GOT3 (cell line): ENCODE measurements at places on chromosomes 3 and 15.

DNA sequence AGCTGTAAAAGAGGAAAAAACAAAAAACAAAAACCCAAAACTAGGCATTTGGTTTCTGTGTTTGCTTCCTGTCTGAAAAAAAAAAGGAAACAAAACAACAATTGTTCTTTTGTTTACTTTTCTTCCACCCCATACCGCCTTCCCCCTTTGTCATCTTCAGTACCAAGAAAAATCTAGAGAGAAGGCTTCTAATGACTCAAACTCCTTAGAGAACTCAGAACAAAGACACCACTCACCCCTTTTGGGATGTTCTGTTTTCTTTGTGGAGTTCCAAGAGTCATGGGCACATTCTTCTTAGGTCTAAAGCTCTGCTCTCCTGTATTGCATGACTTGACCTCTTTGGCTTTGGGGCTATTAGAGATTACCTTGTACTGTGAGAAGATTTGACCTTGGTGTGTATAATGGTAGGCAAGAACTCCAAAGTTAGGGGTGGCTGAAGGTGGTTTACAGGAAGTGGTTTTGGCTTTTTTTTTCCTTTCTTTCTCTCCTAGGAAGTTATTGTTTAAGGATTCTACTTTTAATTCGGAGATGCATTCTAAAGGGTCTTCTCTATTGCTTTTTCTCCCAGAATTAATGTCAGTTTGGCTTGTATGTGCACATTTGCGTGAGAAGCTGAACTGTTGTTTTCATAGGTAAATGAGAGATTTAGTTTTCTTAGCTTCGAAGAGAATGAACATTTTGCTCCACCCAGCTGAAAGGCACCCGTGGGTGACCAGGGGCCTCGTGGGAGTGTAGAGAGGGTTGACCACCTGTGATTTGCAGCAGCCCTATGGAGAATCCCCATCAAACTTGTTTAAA, 39.5 kb upstream of the ZBTB20 start:
- DNase-seq = no peak

DNA sequence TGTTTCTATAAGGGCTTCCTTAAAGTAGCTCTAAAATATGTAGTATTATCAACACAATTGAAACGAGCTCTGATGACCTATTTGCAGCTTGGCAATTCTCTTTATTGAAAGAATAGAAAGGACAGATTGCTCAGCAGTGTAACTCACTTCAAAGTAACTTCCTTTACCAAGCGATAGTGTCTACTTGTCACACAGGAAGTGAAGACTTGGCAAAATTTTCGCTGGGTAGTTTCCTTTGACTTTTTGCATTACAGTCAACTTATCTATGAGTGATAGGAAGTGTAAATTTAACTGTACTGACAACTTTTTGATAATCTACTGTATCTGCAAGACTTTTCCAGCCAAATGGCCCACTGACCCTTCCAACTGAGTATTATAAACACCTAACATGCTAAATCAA, 22.8 kb downstream of the SLC9A9 start:
- DNase-seq = no peak

- DNase-seq = no peak
Observed at GRCh38 chr15:78979456-78980320, 34.8 kb upstream of the CTSH start.

- no peak for DNase-seq
Observed at GRCh38 chr3:13072239-13072599, 1.0 kb downstream of the IQSEC1 start.

- no peak for DNase-seq
Observed at GRCh38 chr3:70064194-70064779, 64.8 kb downstream of the SAMMSON start.

DNA sequence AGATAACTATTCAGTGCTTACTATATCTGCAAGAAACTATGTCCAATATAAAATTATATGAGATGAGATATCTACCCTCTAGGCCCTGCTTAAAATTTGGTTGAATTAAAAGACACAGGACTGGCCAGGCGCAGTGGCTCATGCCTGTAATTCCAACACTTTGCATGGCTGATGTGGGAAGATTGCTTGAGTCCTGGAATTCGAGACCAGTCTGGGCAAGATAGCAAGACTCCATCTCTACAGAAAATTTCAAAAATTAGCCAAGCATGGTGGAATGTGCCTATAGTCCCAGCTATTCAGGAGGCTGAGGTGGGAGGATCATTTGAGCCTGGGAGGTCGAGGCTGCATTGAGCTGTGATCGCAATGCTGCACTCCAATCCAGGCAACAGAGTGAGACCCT, 303.7 kb upstream of the UBE2E2 start:
- no peak for DNase-seq

DNA sequence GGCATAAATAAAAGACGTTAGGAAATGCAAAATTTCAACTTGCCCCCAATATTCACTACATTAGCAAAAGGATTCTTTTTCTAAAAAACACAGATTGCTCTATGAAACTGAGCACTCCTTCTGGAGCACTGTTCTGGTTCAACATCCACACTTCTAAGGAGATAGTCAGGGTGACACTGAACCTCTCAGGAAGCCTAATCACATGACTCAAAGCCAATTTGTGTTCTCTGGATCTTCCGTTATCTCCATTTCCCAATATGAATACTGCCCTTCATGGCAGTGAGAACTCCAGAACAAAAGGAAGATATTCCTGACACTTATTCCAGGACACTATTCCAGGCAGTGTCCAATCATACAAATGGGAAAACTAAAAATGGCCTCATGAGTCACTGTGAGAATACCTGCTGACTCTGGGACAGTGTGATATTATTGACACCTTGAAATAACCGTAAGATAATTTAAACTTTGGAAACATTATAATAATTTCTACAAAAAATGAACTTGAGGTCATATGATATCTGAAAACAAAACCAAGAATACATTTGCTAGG, 21.4 kb upstream of the TRPM7 start:
- DNase-seq = no peak

GRCh38 chr3:69166446-69166845, 44.1 kb upstream of the LMOD3 start:
- DNase-seq = no peak
